ENCODE measurements at places on chromosomes 1 and 21.

DNA sequence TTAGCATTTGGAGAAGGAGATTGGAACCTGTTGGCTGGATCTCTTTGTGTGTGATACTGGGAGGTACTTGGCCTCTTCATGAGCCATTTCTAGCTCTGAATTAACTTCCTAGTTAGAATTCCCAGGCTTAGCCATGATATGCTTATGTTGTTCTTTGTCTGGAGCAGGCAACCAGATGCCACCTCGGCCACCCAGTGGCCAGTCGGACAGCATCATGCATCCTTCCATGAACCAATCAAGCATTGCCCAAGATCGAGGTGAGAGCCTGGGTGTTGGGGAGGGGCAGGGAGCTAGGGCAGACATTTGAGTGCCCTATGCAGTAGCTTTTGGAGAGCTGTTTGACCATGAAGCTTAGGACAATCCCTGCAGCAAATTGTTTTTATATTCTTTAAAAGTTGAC, 26.5 kb upstream of the PIGV start:
- DNase-seq, result no peak

- no peak for DNase-seq
These were observed 369.9 kb downstream of the SIPA1L2 start for GRCh38 chr1:232260045-232260444.

- no peak for DNase-seq
These were observed 13.7 kb downstream of the PTPN22 start for GRCh38 chr1:113857776-113858175.

DNA sequence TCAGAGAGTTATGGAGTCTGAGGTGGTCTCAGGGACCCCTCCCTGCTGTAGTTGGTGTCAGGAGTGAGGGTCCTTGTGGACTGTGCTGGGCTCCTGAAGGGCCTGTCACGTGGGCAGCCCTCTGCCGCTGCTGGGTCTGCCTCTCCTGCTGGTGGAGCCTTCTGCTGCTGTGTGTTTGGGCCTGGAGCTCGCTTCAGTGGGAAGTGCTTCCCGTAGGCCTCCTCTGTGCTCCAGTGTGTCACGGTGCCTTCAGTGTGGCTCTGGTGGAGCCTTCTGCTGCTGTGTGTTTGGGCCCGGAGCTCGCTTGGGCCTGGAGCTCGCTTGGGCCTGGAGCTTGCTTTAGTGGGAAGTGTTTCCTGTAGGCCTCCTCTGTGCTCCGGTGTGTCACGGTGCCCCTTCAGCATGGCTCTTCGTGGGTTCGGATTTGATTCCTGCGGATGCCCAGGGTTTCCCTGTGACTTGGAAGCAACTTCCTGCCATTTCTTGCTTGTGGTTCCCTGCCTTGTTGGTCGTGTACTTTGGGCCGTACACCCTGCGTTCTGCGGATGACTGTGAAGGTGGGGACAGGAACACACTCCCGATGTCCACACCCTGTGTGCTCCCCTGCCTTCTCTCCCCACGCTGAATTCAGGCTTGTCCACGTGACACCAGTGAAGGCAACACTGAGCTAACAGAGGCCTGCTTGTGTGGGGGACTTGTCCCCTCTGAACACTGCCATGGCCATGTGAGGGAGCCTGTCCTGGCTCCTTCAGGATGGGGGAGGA, 19.5 kb downstream of the C1orf174 start:
- DNase-seq, result no peak

DNA sequence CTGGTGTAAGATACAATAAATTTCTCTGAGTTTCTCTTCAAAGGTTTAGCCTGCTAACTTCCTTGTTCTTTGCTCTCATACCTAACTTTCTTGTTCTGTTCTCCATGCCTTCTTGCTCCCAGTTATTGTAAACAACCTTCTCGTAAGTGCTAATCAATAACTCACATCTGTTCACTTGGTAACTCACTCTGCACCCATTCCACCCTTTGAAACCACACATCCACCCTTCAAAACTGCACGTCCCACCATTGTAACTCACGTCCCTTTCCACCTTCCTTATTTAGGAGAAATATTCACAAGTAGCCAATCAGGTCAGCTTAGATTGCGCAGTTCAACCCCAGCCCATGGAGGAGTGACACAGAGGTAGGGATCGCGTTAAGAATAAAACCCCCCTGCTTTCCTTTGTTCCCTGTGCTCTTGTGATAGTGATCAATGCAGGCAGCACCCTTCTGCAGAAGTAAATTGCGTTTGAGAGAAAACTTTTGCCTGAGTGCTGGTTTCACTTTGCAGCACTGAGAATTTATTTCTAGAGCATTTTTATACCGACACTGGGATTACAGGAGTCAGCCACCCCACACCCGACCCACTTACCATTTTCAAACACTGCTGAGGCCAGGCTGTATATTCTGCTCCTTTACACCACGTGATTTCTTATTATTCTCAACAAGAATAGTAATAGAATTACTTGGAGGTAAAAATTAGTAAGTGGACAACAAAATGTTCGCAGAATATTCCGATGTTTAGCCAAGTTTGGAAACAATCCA, 789.2 kb upstream of the RGS18 start:
- no peak for DNase-seq

DNA sequence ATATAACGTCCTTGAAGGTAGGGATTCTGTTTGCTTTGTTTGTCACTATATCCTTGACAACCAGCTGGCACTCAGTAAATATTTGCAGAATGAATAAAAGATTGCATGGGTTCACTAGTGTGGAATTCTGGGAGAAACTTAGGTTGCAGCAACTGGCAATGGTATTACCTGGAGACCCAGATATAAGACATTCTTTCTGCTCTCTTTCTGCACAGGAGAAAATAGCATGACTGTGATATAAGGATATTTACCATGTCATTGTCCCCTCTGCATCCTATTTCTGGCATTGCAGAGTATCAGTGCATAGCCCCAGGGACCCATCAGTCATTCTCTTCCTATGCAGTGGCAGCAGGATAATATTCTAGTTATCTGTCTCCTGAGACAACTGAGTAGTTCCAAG, 308.9 kb upstream of the LRRC7 start:
- DNase-seq, result no peak

All from activated T-helper 1 cell treated with anti-CD3 and anti-CD28 coated beads, Interleukin-2, amount 50 U/mL, for 16 hours (primary cell).